ENCODE measurements at places on chromosomes 3 and 15.

DNA sequence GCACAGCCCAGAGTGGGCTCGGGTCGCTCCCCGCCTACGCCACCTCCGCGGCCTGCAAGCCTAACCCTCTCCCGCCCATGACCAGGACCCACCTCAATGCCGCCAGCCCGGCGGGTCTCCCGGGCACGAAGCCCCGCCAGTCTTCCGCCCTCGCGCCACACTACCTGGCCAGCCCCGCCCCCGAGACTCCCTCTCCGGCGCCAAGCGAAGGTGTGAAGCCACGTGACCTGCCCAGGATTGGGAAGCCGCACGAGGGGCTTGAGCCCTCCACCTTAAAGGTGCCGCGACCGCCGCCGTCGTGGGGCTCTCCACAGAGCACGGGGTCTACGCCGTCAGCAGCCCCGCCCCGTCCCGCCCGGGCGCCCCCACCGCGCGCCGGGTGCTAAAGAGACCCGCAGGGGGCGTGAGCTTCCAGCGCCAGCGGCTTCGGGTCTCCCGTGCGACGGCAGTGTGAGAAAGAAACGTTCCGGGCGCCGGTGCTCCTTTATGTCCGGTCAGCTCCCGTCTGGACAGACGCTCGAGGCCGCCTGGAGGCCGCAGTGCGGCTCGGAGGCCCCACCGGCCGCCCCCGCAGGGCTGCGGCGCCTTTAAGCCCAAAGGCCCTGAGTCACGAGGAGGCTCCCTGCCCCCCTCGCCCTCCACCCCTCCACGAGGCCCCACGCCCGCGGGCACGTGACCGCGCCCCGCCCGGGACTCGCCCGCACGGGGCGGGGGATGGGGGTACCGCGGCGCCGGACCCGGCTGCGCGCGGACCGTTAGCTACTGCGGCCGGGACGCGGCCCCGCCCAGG lies at the start of gene CPEB1:
CPEB1 (minus strand) TSS at position 319 of the 790 bp plus-strand sequence. CDS start 18,904 bp downstream, outside the sequence.
- DNase-seq = peak; percentile 58

- DNase-seq = no peak
These were observed 325.0 kb upstream of the CFAP20DC start for GRCh38 chr3:59374818-59375211.

DNA sequence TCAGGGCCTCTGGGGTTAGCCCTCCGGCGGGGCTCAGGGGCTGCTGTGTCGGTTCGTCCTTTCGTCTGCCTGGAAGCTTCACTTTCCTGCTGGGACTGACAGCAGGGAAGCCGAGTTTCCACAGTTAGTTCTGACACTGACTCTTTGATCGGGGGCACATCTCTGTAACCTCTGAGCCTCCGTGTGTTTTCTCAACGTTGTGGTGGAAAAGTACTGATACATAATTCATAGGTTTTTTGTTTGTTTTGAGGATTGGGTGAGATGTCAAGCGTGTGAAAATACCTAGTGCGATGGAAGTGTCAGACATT lies 481 bp downstream of the AP4E1 start:
- no peak for DNase-seq

- peak; percentile 74 for DNase-seq
These were observed 69.7 kb upstream of the CMSS1 start for GRCh38 chr3:99747915-99748314.

DNA sequence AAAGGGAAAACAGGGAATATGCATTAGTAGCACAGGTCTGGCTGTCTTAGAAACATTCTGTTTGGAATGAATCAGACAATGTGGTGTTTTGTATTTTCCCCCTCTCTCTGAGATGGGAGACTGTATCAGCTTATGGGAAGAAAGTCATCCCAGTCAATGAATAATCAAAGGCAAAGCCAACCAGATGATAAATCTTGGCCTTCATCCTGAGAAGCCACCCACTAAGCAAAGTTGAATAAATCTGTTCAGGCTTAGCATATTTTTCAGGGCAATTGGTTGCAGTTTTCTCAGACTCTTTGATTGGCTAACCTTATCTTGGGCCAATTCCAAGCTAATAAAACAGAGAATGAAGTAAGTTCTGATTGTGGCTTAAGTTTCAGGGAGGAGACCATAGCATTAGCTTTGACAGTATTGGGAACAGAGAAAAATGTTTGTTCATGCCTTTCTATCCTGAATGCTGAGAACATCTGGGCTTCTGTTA lies 63.6 kb upstream of the ARL8B start:
- DNase-seq = peak; percentile 56

GRCh38 chr15:67790610-67791319 lies 34.5 kb upstream of the SKOR1 start:
- DNase-seq = no peak

DNA sequence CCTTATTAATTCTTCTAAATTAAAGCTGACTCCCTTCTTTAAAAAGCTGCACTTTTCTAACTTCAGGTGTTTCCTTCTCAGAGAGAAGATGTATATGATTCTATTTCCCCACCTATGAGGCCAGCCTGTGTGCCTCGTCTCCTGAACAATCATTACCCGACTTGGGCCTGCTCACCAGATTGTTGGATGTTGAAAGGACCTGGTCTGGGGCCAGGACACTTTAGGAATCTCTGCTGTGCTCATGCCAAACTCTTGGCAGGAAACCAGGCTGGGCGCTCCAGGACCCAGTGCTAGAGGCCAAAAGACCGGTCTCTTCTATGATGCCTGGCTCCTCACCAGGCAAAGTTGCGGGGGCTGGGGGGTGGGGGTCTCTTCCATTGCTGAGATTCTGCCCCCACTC lies 16.9 kb upstream of the LRRC31 start:
- peak; percentile 86 for DNase-seq

DNA sequence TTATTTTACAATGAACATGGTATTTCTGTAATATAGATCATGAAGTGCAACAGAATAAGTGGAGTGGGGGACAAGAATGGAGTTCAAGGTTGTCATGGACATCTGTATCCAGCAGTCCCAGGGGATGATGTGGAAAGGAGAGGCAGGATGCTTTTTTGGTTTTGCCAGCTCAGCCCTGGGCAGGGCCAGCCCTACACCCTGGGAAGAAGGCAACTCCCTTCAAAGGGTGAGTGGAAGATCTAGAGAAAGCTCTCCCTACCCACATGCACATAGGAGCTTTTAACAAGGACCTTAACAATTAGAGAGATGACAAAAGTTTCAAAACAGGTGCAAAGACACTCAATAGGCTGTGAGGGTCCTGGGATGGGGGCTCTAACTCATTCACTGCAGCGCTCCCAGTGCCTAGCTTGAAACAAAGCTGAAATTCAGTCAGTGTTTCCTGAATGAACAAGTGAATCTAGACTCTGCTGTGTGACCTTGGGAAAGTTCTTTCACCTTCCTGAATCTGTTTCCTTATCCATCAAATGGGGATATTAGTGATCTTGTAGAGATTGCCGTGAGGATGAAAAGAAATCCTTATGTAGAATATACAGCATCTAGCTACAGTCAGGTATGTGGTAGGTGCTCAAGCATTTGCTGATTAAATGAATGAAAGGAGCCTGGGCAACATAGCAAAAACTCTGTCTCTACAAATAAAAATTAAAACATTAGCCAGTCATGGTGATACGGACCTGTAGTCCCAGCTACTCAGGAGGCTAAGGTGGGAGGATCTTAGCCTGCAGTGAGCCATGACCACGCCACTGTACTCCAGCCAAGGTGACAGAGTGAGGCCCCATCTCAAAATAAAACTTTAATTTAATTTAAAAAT lies 14.3 kb downstream of the BHLHE40 start:
- no peak for DNase-seq

- DNase-seq = no peak
These were observed 308.7 kb downstream of the MAGI1 start for GRCh38 chr3:65729973-65730372.

GRCh38 chr3:160660902-160661301 lies 16.1 kb upstream of the ARL14 start:
- DNase-seq = no peak
